ENCODE measurements at places on chromosomes 2 and 18.

DNA sequence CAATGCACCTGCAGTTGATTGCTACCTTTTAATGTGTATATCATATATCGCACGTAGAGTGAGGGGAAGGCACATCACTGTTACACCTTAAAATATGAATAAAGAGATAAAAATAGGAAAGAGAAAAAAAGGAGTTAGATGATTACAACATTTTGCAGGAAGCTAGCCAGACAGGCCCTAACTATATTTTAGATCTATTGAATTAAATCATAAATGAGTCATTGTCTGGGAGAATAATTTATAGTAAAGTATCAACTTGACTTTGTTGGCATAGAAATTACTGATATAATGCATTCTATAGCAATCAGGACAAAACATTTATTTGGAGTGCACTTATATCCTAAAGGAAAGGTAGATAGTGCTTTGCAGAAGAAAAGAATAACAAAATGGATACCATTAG, 384.9 kb upstream of the NXPH2 start:
- DNase-seq, result no peak

DNA sequence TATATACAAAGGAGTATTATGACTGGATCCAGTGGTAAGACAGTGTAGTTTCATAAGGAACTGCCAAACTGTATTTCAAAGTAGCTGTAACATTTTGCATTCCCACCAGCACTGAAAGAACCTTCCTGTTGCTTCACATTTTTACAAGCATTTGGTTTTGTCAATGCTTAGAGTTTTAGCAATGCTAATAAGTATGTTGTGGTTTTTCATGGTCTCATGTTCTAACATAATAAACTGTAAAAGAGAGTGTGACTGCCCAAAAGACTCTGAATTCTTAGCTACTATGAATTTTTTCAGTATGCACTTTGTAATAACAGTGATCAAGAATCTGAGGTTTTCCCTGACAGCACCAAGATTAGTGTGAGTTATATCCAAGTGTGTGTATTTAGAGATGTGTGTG, 604.2 kb downstream of the XIRP2 start:
- DNase-seq, result no peak

DNA sequence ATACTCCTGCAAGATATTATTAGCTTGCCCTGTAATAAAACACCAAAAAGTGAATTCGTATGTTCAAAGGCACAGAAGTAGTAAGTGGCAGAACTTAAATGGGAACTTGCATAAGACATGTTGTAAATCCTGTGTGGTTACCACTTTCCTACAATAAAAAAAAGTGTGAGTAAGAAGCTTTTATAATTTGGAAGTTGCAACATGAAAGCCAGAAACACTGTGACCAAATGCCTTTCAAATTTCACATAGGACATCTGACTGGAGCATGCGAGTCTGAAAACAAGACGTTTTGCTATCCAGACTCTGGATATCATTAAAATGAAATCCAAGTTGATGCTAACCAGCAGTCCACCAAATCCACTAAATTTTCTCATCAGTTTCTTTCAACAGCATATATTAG, 886.2 kb upstream of the NRXN1 start:
- DNase-seq, result no peak

DNA sequence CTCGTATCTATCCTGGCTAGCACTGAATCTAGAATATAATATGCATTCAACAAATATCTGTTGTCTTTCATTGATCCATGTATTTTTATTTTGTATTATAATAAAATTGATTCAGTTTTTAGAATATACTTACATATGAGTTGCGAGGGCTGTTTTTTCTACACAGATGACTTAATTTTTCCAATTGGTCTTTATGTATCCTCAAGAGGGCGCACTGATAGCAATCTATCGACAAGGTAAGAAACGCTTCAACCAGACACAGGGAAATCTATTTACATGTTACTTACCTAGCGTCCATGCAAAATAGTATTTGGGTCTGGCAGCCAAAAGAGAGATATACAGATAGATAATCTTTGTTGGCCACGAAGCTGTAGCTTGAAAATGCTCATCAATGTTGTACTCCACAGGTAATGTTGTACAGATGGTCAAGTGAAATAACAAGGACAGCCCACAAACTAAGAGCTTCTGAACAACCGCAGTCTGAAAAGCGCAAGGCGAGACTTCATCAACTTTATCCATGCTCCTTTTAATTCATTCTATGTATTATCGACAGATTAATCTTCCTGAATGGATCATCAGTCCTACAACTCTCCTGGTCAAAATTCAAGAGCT, 35.5 kb upstream of the KIDINS220 start:
- DNase-seq, result no peak

GRCh38 chr2:208252716-208253492, 2.0 kb downstream of the IDH1 start:
- DNase-seq, result no peak

DNA sequence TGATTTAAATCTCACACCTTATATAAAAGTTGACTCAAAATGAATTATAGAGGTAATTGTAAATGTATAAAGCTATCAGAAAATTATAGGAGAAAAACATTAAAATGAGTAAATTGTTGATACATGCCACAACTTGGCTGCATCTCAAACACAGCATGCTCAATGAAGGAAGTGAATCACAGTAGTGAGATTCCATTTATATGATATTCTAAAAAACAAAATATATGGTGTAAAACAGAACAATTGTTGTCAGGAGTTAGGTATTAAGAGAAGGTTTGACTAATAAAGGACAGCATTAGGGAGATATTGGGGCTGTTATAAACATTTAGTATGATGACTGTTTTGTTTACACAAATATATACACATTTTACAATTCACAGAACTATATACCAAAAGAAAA, 356.6 kb upstream of the CELF4 start:
- no peak for DNase-seq

DNA sequence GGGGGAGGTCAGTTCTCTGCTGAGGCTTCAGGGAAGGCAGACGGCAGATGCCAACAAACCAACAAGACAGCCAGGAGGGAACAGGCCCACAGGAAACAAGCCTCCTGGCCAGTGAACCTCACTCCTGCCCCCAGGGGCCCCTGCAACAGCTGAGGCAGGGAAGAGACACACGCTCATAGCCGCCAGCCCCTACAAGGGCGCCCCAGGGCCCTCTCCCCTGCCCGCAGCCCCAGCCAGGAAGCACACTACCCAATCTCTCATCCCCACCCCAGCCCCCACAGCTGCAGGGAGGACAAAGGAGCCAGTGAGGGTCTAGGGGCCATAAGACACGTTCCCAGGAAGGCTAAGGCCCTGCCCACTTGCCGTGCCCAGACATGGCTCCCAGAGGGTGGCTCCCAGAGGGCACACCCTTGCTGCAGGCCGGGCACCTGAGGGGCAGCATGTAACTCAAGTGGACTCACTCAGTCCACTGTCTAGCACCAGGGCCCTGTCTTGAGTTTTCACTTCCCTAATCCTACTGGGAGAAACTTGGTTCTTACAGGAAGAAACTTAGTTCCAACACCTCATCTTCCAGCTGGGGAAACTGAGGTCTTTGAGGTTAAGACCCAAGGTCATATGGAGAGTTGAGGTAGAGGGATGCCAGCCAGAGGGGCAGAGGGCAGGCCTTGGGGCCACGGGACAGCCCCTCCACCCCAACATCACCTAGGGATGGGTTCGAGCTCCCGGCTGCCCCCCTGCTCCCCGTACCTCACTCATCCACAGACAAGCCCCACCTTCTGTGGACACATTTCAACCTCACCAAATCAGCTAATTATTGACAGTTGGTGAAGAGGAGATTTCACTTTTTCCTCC, 37.3 kb downstream of the EMX1 start:
- DNase-seq, result no peak

DNA sequence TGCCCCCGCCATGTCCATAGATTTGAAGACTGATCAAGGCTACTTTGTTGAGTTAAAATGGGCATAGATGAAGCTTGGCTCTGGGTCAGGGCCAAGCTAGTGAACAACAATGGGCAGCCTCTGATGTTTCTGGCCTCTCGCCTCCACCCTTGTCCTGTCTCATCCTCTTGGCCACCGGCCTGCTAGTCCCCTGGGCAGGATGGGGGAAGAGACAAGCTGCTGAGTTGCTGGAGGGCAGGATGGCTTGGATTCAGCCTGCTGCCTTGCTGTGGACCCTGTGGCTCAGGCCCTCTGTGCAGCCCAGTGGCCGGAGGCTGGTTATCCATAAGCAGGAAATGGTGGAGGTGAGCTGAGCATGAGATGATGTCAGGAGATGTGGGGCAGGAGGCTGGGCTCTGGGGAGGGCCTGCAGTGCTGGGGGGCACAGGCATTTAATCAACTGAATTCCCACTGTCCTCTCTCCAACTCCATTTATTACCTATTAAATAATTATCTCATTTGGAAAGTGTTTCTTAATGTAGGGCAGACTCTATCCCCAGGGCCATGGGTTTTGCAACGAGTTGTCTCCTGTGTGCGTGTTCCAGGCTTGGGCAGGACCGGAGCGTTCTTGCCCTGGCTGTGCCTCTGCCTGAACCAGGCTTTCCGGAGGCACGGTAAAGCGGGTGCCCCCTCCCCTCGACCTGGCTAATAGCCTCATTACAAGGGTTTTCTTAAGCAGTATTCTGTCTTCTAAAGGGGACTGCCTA, 122.9 kb downstream of the GLI2 start:
- no peak for DNase-seq
